ENCODE measurements at places on chromosomes 13 and 19.

GRCh38 chr19:51024924-51025323, 1.5 kb downstream of the KLK11 start:
- no peaks in the 10 kb centered on the region for H3K36me3 ChIP-seq
- peaks cover under 1% of the 10 kb centered on the region for H3K4me1 ChIP-seq
- H3K4me3 ChIP-seq = no peak overlapping the region
- no peak overlapping the region for H3K27ac ChIP-seq
- H3K27me3 ChIP-seq = peaks cover 17% of the 10 kb centered on the region

GRCh38 chr13:83865161-83866137, 16.8 kb downstream of the SLITRK1 start:
- H3K27me3 ChIP-seq = no peaks in the 10 kb centered on the region
- H3K36me3 ChIP-seq = no peaks in the 10 kb centered on the region
- no peaks in the 10 kb centered on the region for H3K4me1 ChIP-seq
- H3K27ac ChIP-seq = no peak overlapping the region

DNA sequence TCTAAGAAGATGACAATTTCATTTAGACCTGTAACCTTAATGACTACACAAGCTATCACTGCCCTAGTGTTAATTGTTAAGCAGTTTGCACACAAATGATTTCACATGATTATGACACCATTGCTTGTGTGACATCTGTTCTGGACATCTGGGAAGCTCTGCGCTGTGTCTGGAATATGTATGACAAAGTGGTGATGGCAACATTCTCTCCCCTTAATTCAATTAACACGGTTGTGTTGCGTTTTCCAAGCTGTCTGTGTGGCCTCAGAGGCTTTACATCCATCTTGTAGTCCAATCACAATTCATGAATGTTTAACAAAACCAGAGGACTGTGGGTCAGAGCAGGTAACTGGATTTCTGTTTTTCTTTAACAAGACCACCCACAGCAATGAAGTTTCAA, 204.4 kb downstream of the COG6 start:
- no peaks in the 10 kb centered on the region for H3K4me1 ChIP-seq
- H3K27me3 ChIP-seq = peaks cover 13% of the 10 kb centered on the region
- H3K4me3 ChIP-seq = no peak overlapping the region
- no peak for DNase-seq

DNA sequence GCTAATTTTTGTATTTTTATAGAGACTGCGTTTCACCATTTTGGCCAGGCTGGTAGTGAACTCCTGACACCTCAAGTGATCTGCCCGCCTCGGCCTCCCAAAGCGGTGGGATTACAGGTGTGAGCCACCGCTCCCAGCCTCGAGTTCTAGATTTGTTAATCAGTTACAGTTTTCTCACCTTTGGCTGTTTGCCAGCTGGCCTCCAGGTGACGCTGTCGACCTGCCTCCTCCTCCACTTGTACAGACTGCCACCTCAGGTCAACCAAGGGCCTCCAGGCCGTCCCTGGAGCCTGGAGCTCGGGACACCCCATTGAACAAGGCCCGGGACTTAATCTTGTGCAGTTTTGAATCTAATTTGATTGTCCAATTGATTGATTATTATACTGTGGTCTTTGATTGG, 45.5 kb downstream of the IER2 start:
- no peaks in the 10 kb centered on the region for H3K36me3 ChIP-seq
- DNase-seq = peak; percentile 78
- no peak overlapping the region for H3K4me3 ChIP-seq
- no peaks in the 10 kb centered on the region for H3K27me3 ChIP-seq

Measured in activated CD4-positive, alpha-beta memory T cell treated with anti-CD3 and anti-CD28 coated beads for 36 hours (primary cell).